Smooth muscle cell of the brain vasculature (primary cell): ENCODE measurements at places on chromosomes 16 and 17.

DNA sequence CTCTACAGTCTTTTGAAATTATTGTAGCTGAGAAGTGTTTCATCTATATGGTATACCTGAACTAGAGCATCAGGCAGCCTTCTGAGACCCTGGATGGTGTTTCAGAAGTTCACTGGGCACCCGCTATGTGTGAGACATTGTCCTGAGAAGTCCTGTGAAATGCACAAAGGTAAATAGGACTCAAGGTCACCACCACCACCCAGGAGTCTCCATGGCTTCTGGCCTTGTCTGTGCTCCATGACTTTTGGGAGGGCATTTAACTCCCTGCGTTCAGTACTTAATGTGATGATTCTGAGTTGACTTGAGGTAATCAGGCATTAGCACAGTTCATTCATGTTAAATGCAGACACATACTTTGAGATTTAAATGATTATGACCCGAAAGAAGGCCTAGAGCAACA is 1.1 kb downstream of the MLYCD start:
- DNase-seq, result no peak

DNA sequence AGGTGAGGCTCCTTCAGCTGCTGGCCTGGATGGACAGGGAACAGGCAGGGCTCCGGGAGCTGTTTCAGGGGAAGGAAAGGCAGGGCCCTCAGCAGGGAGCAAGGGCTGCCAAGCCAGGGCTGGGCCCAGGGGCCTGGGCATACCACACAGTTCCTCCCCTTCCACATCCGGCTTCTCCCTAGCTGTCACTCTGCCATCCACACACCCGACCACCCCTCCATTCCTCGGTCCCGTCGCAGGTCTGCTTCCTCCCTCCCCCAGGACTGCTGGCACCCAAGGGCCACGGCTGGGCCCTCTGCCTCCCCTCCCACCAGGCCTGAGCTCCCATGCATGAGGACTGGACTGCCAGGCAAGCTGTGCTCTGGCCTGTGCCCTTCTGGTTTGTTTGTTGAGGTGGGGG is 24.0 kb downstream of the CDIP1 start:
- no peak for DNase-seq

- no peak for DNase-seq
Measured at GRCh38 chr16:77322757-77323156, 112.1 kb downstream of the ADAMTS18 start.

GRCh38 chr16:30621765-30622164 is 11.6 kb upstream of the ZNF689 start:
- DNase-seq, result no peak
